ENCODE measurements at places on chromosomes 11 and 22.

GRCh38 chr22:29115682-29116288 lies 43.0 kb downstream of the KREMEN1 start:
- DNase-seq, result no peak

DNA sequence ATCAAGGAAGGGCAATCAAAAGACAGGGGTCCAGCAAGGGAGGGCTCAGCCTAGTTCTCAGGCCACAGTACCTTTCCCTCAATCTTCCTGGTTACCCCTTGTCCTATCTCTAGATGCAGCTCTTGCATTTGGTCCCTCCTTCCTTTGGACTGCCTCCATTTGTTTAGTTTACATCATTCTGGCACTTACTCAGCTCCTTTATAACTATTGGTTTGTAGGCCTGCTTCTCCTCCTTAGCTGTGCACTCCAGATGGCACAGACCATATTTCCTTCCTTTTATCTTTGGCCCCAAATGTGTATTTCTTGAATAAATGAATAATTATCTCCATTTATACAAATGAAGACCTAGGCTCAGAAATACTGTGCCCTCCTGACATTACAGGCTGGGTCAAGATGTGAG lies 92.3 kb upstream of the AMOTL1 start:
- DNase-seq, result no peak

DNA sequence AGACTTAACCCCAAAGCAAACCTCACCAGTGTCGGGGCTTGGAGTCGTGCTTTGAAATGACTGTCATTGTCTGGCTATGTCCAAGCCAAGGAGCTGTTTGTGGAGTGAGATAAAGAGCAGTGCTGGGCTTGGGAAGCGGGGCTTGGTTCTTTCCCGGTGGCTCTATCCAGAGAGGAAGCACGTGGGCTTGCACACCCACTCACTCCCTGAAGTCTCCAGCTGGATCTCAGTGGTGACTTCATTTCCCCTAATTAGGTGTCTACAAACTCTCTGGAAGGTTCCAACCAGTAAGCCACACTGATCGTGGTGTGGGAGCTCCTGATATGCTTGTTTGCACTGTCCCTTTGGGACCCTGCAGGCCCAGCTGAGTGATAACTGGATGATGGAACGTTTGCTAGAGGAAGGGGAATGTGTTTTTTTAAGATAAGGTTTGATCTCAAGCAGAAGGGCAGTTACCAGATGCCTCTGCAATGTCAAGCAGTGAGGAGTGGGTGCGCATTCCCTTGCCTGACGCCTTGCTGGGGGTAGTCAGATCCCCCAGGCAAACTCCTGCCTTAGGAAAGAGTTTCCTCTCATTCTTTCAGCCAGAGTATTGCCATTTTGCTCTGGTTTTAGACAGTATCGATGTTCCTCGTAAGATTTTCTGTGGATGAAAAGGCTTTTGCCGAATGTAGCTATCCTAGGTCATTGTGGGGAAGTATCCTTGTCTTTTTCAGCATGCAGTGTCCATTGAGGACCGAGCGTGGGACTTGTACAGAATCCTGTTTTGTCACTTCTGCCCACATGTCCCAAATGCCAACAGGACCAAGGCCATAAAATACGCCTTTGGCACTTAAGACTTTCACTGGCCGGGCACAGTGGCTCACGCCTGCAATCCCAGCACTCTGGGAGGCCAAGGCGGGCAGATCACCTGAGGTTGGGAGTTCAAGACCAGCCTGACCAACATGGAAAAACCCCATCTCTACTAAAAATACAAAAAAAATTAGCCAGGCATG lies 90.9 kb downstream of the MICAL2 start:
- no peak for DNase-seq

- no peak for DNase-seq
These were observed 30.2 kb downstream of the POLDIP3 start for GRCh38 chr22:42584364-42584940.

DNA sequence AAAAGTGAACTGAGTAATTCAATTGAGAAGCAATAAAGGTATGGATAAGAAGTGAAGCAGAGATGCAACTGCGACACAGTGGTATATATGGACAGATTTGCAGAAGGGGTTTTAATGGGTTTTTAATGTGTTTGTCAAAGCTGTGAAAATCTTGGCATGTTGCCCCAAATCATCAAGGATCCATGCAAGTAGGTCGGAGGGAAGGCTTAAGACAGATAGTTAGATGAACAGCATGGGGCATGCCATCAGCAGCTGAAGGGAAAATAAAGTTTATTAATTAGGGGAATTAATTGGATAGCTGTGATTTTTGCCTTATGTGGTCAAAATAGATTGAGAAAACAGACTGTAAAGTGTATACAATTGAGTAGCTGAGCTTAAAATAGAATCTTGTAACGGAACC lies 840.1 kb downstream of the JRKL start:
- DNase-seq, result no peak

GRCh38 chr11:115112754-115113153 lies 391.5 kb downstream of the CADM1 start:
- DNase-seq, result no peak

DNA sequence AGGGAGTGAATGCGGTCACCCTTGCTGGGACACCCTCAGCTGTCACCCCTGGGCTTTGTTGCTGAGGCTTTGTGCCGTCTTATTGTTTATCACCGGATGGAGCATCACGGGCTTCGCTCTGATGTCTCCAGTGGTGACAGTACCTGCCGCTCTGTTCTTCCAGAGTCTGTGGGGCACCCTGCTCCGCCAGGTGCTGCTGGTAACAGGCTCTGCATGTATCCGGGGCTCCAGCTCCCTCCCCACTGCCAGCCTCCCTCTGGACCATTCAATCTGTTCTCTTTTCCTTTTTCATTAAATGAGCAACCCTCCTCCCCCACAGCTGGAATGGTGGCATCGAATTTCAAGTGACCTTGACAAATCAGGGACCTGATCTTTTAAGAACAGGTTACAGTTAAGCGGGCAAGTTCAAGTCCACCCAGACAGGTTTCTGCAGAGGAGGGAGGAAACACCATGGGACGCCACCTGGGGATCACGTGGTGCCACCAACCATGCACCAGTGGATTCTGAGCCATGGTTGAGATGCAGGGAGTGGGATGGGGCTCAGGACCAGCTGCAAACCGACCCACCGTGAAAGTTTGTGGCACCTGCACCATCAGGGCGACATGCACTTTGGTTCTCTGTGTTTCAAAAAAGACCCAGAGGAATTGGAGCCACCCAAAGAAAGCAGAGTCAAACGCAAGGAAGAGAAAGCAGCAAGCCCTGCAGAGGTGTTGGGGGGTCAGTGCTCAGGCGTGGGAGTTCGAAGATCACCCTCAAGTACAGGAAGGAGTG lies 89.3 kb downstream of the BCR start:
- DNase-seq, result no peak
